ENCODE measurements at places on chromosomes 2 and 18.

DNA sequence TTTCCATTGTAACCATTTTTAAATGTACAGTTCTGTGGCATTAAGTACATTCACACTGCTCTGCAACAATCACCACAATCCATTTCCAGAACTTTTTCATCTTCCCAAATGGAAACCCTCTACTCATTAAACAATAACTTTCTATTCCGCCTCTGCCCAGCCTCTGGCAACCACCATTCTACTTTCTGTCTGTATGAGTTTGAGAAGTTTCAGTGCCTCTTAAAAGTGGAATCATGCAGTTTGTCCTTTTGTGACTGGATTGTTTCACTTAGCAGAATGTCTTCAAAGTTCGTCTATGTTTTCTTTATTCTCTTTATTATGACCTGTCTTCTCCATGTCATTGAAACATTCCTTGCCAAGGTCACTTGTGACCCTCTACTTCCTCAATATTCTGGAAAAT is 22.0 kb upstream of the PELI1 start:
- no peak for DNase-seq

DNA sequence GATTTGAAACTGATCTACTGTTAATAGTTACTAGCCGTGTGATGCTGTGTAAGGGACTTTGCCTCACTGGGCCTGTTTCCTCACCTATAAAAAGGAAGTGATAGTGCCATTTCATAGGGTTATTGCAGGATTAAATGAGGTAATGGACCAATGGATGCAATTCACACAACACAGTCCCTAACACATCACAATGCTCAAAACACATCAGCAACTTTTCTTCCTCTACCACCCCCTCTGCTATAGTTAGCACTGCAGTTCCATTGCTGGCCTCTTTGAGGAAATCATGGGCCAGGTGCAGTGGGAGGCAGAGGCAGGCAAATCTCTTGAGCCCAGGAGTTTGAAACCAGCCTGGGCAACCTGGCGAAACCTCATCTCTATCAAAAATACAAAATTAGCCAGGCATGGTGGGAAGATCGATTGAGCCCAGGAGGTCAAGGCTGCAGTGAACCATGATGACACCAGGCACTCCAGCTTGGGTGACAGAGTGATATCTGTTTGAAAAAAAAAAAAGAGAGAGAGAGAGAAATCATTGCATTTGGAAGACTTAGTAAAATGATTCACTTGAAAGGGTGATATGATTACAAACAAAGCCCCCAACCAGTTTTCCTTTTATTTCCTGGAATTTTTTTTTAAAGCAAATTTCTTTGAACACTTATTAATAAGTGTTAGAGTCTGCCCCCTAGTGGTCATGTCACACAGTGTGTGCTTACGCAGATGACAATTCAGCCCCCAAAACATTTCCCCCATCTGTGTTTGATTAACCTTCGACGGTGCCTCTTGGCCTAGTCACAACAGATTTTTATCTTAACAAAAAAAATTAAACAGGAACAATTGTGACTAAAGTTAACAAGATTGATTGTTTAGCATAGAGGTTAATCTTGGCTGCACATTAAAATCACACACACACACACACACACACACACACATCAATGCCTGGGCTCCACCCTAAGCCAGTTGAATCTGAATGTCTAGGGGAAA is 88.6 kb upstream of the BCL11A start:
- DNase-seq, result peak; percentile 52

DNA sequence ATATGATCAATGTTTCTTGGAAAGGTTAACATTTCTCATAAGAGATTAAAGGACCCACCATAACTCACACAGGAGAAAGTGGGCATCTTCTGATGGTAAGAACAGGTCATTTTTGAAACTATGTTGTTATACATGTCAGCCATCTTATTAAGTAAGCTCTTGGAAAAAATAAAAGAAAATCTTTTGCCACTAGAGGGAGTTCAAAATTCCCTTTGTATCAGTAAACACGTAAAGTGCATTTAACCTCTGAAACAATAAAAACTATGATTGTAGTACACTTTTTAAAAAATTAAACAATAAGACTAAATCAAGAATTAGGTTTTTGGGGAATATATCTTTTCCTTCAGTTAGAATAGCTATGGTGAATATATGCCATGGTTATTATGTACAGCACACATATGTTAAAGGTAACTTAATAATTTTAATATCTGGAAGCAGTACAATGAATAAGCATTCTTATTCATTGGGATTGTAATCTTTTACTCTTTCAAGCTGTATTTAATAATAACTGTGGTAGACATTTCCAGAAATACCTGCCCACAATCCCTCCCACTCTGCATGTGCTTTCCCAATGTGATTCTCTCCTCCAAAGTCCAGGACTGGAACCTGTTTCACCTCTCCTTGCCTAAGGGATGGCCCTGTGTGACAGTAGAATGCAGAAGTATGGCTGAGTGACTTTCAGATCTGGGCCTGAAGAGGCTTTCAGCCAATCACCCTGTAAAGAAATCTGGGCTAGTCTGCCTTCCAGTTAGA is 64.2 kb downstream of the RBMS1 start:
- peak; percentile 66 for DNase-seq

DNA sequence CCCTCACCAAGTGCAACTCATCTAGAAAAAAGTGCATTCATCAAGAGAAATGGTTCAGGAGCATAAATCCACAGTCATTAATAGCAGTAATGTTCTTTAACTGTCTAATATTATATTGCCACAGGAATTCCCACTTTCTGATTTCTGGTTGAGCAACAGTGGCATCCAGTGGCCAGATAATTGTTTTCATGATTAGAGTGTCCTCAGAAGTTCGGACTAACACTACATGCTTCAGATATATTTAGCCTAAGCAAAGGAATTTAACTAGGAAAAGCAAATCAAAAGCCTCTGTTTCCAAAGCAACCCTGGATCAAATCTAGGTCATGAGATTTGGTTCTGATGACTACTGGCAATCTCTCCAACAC is 9.8 kb upstream of the ERBB4 start:
- peak; percentile 12 for DNase-seq

DNA sequence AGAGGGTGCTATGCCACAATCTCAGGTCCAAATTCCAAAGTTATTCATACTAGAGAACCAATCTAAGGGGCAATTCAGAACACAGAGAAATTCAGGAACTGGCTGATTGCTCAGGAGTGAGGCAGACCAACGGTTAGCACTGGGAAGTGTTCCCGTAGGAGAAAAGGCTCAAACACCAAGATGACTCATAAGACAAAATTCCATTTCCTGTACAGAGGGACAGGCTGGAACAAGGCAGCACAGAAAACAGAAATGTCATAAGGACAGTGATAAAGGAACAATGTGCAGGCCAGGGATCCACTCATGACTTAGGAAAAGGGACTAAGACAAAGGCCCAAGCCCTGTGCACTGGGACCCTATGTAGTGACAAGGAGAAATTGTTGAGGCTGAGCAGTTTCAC is 54.2 kb downstream of the PDE1A start:
- DNase-seq, result no peak

DNA sequence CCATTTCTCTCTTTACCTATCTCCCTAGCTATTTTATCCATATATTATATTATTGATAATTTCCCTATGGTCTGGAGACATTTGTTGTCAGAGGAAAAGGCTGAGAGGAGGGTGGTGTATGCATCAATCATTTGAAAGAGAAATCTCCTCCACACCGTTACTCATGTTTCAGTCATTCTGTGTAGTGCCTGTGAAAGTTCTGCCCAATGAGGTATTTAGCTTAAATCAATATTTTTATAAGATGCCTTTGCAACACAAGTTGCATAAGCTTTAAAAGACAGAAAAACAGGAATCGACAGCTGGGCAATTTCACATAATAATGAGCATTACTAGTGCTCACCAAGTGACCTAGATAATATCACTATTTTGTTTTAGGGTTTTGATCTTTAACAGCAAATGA is 363.7 kb upstream of the FSIP2 start:
- no peak for DNase-seq

DNA sequence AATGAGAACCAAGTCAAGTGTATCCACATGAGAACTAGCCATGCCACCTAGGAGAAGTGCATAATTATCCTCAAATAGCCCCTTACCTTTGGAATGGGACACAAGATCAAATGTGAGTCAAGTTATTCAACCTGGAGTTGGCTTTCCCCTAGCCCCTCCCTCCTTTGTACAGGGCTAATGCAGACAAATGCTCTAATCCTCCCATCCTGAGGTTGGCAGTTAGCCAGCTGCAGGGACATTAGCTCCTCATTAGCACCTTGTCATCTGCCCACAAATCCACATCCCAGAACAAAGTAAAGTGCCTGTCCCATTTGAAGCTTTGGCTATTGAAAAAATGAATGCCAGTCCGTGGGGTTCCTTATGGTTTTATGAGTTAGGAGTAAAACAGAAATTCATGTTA is 294.1 kb upstream of the FANCL start:
- peak; percentile 52 for DNase-seq

DNA sequence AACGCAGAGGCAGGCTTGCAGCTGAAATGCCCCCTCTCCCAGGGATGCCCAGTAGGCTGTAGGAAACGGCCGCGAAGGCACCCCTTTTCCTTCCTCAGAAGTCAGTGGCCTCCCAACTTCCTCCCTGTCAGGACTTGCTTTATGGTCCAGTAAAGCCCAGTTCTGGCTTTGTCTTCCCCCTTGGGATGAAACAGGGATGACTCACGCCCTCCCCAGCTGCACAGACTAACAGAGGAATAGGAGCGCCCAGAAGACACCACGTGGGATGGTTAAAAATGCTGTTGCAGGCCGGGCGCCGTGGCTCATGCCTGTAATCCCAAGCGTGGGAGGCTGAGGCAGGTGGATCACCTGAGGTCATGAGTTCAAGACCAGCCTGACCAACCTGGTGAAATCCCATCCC is 6.9 kb downstream of the CREG2 start:
- DNase-seq, result no peak

GRCh38 chr2:74063486-74063885 is 78.8 kb downstream of the TET3 start:
- DNase-seq, result no peak

DNA sequence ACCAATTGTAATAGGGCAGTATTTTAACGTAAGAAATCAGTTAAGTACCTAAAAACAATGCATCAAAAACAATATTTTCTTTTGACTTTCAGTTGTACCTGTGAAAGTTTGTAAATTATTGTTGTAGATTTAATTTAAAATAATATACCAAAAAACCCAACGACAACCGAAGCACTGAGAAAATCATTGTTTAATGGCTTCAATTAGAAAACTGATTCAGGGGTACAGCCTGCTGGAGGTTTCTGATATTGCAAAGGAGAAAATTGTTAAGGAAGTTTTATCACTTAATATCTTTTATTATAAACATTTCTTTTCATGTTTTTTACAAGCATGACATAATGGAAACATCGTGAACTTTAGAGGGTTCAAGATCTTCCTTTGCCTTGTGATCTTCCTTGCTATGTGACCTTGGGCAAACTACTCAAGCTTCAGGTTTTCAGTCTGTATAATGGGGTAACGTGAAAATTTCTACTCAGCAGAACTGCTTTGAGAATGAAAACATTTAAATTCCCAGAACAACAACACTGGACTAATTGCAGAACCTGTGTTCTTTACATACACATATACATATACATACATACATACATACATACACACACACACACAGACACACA is 76.3 kb upstream of the GLS start:
- DNase-seq, result no peak

GRCh38 chr2:149420053-149420963 is 89.9 kb downstream of the LYPD6 start:
- no peak for DNase-seq

- DNase-seq, result no peak
Observed at GRCh38 chr2:216492597-216493333, 5.9 kb upstream of the RPL37A start.

DNA sequence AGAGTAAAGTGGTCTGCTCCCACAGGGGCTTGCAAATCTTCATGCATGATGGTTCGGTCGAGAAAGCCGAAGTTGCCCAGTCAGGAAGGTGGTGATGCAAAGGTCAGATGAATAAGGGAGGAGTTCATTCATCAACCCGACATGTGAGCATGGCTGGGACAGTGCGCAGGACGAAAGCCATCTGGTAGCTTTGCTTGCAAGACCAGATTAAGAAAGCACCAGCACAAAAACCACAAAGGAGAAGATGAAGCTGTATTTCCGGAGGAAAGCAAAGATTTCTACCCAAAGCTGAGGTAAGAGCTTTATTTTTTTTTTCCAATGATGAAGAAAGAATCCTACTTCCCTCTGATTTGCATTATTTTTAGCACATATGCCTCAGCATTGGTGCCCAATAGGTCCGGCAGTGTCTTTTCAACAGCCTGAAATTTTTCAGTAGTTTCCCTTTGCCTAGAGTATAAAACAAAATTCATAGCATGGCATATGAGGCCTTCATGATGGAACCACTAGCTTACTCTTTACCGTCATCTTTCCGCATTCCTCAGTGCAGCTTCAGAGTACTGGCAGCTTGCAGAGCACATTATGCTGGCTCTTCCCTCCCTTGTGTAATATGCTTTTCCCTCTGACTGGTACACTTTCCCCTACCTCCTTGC is 112.0 kb upstream of the THOC1 start:
- no peak for DNase-seq

GRCh38 chr2:111618978-111619902 is 264.8 kb downstream of the ANAPC1 start:
- DNase-seq, result no peak

DNA sequence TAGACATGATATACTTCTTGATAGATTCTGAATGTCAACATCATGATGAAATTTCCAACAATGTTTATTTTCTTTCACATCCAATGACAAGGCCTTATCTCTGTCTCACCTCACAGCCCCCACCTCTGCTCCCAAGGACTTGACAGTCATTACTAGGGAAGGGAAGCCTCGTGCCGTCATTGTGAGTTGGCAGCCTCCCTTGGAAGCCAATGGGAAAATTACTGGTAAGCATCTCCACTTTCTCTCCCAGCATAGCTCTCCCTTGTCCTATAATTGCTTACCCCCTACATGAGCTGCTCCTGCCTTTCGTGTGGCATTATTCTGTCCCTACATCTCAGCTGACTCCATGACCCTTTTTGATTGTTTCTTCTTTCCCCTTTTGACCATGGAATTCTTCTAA is 821.8 kb downstream of the MBD2 start:
- DNase-seq, result no peak

DNA sequence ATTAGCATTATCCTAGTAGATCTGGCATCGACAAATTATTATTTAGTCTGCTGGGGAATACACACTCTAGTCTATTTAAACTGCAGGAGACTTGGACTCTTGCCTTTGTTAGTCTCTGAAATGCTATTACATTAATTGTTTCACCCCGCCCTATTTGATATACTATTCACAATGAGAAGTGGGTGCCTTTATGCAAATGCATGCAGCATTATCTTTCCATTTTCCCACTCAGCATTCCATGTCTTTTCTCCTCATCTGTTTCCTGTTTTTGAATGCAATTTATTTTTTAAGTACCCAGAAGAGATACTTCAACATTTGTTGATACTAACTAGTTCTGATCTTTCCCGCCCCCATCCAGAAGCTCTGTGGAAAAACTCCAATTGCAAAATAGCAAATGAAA is 395.3 kb upstream of the NXPH2 start:
- DNase-seq, result no peak

GRCh38 chr2:24022975-24023575 is 13.2 kb downstream of the MFSD2B start:
- no peak for DNase-seq

All from NCI-H1694 (cell line).